Activated CD4-positive, alpha-beta memory T cell treated with anti-CD3 and anti-CD28 coated beads for 36 hours (primary cell): ENCODE measurements at places on chromosomes 11 and 22. TPM values are rescaled to one million over a fixed set of nuclear protein-coding genes. Genes with fewer than 3 reads are reported as not detected.

Gene MS4A4E
- total RNA-seq: not detected

DNA sequence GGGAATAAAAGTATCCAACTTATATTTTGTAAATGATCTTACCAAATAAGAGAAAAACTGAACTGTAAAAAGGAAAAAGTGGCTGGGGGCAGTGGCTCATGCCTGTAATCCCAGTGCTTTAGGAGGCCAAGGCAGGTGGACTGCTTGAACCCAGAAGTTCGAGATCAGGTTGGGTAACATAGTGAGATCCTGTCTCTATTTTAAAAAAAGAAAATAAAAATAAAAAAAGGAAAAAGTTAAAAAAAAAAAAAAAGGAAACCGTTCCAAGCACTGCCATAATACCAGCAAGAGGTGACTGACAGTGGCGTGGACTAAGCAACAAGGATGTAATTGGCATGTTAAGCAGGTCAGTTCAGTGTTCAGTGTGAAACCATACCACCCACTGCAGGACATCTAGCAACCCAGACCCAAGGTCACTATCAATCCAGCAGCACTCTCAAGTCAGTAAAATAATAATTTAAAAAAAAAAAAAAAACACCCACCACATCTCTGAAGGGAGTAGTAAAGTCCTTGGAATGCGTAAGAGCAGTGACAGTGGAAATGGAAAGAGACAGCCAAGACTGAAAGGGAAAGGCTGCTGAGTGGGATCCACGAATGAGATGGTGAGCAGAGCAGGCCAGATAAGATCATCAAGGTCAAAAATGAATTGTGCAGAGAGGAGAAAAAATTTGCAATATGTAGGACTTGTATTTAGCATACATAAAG, 43.6 kb downstream of the MAPK1 start:
- no peak overlapping the region for H3K27ac ChIP-seq
- H3K27me3 ChIP-seq: no peaks in the 10 kb centered on the region
- H3K4me3 ChIP-seq: no peak overlapping the region
- H3K36me3 ChIP-seq: no peaks in the 10 kb centered on the region
- peaks cover 58% of the 10 kb centered on the region for H3K4me1 ChIP-seq

DNA sequence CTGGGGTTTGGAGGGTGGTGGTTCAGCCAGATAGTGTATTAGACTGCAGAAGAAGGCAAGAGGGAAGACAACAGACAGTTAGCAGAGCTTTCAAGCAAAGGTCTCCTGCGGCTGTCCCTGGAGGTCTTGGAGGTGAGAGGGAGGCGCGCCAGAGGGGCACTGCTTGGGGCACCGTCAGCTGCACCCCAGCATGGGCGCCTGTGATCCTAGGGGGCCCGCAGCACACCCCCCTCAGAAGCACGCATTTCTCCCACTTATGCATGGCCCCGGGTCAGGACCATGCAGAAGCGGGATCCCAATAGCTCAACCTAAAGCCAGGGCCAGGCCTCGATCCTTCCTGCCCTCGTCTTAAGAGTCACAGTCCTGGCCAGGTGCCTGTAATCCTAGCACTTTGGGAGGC, 26.5 kb downstream of the FGF4 start:
- no peak for DNase-seq
- H3K36me3 ChIP-seq: no peaks in the 10 kb centered on the region
- peaks cover 3% of the 10 kb centered on the region for H3K27me3 ChIP-seq
- H3K4me1 ChIP-seq: no peaks in the 10 kb centered on the region

Gene OR2AT4
- not detected for total RNA-seq

- no peak overlapping the region for H3K4me3 ChIP-seq
- peaks cover 13% of the 10 kb centered on the region for H3K36me3 ChIP-seq
- no peak overlapping the region for H3K27ac ChIP-seq
- no peaks in the 10 kb centered on the region for H3K27me3 ChIP-seq
Measured at GRCh38 chr11:71948314-71949027, 19.6 kb downstream of the RNF121 start.

Gene TECTA
- 0.19 TPM for total RNA-seq

DNA sequence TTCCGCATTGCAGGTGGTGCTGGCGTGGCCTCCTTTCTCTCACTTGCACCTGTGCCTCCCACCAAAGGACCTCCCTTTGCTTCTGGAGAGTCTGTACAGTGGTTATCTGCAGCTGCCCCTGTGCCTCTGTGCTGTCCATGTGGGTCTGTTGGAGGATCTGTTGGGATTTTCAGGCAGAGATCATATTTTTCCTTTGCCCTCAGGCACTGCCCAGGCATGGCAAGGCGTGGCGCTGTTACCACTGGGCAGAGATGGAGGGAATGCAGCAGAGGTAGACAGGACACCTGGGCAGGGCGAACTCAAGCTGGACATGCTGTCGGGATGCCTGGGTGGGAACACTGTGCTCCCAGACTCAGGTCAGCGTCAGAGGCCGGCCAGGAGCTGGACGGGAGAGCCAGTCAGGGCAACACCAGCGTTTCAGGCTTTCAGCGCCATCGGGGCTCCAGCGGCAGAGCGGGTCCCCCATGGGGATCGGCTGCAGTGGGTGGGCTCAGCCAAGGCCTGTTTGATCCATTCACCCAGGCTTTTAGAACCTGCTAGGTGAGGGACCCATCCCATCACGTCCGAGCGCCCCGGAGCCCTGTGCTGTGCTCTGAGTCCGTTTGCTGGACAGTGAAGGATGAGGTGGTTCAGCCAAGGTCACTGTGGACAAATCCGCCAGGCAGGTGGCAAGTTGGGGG, 718.9 kb downstream of the BRD1 start:
- no peaks in the 10 kb centered on the region for H3K36me3 ChIP-seq
- H3K4me3 ChIP-seq: no peak overlapping the region
- DNase-seq: no peak
- no peak overlapping the region for H3K27ac ChIP-seq
- H3K4me1 ChIP-seq: no peaks in the 10 kb centered on the region

Gene PSMC3
- total RNA-seq: 143 TPM

DNA sequence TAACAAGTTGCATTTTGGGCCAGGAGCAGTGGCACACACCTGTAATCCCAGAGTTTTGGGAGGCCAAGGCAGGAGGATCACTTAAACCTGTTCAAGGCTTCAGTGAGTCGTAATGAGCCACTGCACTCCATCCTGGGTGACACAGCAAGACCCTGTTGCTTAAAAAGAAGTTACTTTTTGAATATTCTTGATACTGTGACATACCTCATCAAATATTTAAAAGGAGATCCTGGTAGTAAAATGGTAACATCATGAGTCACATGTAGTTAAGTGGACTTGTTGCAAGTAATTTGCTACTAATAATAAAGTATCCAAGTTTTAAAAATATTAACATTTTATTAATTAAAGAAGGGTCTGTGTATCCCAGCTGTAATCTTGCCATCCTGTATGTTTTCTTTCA, 18.3 kb downstream of the HMGXB4 start:
- H3K36me3 ChIP-seq: peaks cover 41% of the 10 kb centered on the region
- no peak overlapping the region for H3K27ac ChIP-seq
- no peak overlapping the region for H3K4me3 ChIP-seq
- H3K27me3 ChIP-seq: no peaks in the 10 kb centered on the region
- peaks cover 34% of the 10 kb centered on the region for H3K4me1 ChIP-seq

GRCh38 chr11:13207665-13208594, 69.7 kb upstream of the BMAL1 start:
- peak; percentile 32 for DNase-seq
- H3K27me3 ChIP-seq: no peaks in the 10 kb centered on the region
- peaks cover 45% of the 10 kb centered on the region for H3K4me1 ChIP-seq
- H3K27ac ChIP-seq: peak overlapping the region; percentile 61
- H3K4me3 ChIP-seq: peak overlapping the region; percentile 63
- no peaks in the 10 kb centered on the region for H3K36me3 ChIP-seq

DNA sequence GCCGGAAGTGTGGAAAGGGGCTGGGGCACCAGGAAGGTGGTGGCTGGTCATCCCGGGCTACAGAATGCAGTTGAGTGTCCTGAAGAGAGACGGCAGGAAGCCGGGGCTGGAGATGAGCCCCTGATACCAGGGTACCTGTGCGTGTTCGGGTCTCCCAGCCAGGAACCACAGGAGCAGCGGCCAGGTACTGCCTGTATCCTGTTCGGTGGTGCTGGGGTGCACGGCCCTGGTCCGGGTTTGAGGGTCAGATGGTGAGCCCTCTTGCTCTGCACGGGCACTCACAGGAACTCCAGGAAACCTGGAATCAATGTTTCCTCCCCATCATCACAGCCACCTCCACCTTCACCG, 253.1 kb upstream of the B3GAT1 start:
- no peak overlapping the region for H3K4me3 ChIP-seq
- H3K36me3 ChIP-seq: no peaks in the 10 kb centered on the region
- no peak overlapping the region for H3K27ac ChIP-seq
- H3K4me1 ChIP-seq: no peaks in the 10 kb centered on the region

Gene GATD1
- total RNA-seq: 36.6 TPM

DNA sequence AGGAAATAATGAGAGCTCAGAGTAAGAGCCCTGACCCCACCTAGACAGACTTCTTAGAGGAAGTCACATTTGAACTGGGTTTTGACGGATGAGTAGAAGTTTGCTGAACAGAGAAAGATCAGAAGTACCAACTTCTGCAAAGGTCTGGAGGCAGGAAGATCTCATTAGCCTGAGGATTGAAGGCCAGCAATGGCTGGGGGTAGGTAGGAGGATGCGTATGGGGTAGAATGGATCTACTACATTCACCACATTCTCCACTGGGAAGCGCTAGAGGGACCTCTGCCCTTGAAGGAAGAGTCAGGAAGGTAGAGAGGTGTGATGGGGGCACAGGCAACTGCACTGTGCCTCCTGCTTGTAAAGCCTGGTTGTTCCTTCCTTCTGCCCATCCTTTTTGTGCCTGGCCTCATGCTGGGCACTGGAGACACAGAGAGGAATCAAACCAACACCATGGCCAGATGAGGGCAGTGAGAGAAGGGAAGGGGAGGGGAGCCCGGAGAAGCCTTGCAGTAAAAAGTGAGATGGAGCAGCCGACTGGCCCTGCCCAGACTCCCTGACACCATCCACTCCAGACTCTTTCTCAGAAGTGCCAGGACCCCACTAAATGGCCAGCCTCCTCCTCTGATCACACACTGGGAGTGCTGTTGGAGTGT, 4.9 kb downstream of the TPBGL start:
- peaks cover 14% of the 10 kb centered on the region for H3K27me3 ChIP-seq
- no peak overlapping the region for H3K27ac ChIP-seq
- no peak for DNase-seq
- H3K36me3 ChIP-seq: no peaks in the 10 kb centered on the region
- no peak overlapping the region for H3K4me3 ChIP-seq

Gene CDON
- 2.7 TPM for total RNA-seq

DNA sequence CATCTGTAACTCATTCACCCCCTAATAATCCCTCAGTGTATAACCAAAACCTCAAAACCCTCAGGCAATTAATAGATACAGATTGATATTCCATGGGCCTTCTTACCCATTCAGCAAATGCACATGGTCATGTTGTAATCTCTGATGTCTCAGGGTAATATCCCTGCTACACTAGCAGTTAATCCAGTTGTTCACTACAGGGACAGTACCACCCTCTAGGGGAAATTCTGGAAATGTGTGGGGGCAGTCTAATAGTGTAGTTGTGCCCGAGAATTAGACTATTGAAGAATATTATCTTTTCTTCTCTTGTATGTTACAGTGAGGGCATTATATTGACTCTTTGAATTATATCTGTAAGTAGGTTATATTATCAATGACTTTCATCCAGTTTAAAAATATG, 175.4 kb downstream of the CWF19L2 start:
- H3K4me1 ChIP-seq: no peaks in the 10 kb centered on the region
- H3K27ac ChIP-seq: no peak overlapping the region
- H3K4me3 ChIP-seq: no peak overlapping the region
- H3K36me3 ChIP-seq: peaks cover 6% of the 10 kb centered on the region
- DNase-seq: no peak

DNA sequence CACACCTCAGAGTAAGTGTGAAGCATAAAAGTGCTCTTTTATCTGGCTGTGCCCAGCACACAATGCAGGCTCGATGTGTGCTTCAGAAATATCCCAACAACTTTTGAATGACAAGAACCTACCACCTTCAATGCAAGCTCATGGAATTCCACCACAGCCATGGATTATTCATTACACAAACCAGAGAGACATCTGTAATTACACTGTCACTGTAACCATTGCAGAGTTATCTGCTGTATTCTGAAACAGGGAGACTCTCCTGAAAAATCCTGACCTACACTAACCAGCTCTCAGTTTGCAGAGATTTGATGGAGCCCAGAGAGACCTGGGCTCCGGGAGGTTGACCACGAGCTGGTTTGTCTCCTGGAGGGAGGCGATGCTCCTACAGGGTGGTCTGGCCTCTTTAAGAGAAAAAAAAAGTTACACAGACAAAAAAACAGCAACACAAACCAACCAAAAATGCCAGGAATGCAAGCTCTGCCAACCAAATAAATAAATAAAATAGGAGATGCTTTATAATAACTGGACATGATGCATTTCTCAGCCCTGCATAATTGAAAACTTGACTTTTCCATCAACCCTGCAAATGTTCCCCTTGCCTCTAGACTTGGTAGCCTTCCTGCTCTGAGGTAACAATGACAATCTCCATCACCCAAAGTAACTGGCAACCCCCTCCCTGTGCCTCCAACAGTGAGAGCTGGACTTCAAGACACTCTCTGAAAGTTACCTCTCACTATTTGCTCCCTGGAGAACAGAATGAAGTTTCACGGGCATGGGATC, 69.7 kb downstream of the ETS1 start:
- H3K36me3 ChIP-seq: peaks cover 91% of the 10 kb centered on the region
- H3K4me3 ChIP-seq: peak overlapping the region; percentile 97
- peaks cover 45% of the 10 kb centered on the region for H3K4me1 ChIP-seq
- peak overlapping the region; percentile 96 for H3K27ac ChIP-seq
- no peak for DNase-seq

Gene INS
- not detected for total RNA-seq

- no peaks in the 10 kb centered on the region for H3K4me1 ChIP-seq
- DNase-seq: no peak
Measured at GRCh38 chr11:106761240-106761639, 257.0 kb downstream of the GUCY1A2 start.

DNA sequence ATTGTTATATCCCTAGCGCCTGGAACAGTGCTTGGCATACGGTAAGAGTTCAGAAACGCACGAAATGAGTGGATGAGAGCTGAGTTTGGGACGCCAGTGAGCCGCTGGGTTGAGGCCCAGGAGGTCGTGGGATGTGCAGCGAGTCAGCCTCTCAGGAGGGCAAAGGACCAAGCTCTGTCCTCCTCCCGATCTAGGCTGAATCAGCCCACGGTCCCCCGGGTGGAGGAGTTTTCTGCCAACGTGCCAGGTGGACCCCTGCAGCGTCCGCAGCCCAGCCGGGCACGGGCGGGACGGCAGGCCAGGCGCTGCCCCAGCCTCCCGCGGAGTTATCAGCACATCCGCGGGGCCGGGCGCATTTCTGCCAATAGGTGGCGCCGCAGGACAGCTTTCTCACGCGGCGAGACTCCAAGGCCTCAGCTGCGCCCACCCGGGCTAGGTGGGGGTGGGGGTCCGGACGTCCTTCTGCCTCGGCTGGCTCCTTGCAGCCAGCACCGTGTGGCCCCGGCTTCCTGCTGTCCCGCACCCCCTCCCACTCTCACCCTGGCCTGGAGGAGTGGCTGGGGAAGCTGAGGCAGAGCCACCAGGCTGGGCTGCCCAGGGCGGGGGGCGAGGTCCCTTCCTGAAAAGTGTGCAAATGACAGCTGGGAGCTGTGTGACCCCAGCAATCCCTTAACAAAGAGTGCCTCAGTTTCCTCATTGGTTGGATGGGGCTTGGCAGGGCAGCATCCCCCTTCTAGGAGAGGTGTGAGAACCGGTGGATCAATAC, 2.2 kb upstream of the RPS19BP1 start:
- DNase-seq: peak; percentile 87
- H3K36me3 ChIP-seq: peaks cover 20% of the 10 kb centered on the region
- H3K4me3 ChIP-seq: no peak overlapping the region
- H3K27ac ChIP-seq: no peak overlapping the region
- H3K27me3 ChIP-seq: no peaks in the 10 kb centered on the region
